ENCODE measurements at places on chromosomes 4 and X. TPM values are rescaled to one million over a fixed set of nuclear protein-coding genes. Genes with fewer than 3 reads are reported as not detected.

DNA sequence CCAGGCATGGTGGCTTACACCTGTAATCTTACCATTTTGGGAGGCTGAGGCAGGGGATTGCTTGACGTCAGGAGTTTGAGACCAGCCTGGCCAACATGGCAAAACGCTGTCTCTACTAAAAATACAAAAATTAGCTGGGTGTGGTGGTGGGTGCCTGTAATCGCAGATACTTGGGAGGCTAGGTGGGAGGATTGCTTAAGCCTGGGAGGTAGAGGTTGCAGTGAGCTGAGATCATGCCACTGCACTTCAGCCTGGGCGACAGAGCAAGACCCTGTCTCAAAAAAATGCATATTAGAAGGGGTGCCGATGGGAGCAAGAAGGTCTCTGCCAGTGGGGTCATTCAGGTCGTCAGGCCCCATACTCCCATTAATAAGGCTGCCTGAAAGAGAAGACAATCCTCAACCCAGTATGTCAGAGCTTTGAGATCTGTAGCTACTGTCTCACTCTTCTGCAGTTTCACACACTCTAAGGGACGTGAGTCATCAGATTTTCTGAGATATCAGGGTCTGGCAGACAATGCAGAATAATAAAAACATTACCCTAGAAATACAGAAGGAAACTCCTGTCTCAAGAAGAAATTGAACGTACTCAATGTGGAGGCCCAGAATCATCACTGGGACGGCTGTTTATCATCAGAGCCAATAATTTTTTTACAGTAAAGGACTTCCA is 176.7 kb upstream of the FAT1 start:
- no peak for DNase-seq

DNA sequence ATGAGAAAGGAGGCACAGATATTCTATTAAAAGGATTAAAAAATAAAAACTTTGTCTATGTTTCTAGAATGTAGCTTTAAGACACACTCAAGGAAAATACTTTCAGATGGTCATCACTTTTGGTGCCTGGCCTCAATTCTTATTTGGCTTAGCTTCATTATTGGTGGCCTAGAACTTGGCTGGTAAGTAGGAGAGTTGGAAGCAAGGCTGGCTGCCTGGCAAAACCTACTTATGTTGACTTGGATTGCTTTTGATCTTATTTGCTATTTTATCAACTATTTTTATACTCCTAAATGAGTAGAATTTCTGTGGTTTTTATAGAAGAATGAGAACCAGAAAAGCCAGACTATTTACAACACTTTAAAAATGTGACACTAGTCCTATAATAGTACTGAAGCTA is 35.3 kb upstream of the JADE3 start:
- DNase-seq, result no peak

GRCh38 chrX:101394372-101394771 is 3.6 kb downstream of the RPL36A start:
- DNase-seq, result no peak

DNA sequence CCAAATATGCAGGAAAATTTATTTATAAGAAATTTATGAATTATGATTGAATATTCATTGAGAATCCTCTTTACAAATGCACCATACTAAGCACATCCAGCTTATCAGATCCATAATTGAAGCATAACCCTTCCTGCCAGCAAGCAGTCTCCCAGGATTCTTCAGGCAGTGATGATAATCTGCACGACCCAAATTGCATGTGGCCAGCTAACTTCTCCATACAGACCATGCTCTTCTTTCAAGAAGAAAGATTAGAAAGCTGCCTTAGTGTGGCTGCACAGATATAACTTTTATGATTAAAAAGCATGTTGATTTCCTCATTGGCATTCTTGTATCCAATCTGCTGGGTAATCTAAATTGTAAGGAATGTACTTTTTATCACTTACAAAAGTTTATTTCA is 3.3 kb upstream of the CBR4 start:
- no peak for DNase-seq

DNA sequence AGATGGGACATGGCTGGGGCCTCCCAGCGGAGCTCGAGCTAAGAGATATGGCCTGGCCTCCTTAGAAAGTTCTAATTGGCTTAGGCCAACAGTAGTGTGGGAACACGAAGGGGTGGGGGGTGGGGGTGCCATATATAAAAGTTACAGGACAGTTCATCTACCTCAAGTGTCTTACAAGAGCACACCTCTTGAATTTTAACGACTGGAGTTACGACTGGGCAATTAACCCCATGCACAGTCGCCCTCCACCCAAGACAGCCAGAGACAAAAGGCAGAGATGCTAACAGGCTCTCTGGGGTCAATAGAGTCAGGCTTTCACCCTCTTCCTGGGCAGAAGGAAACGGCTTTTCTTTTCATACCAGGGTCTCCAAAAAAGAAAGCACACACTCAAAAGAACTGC is 302.2 kb downstream of the BCOR start:
- DNase-seq, result no peak

DNA sequence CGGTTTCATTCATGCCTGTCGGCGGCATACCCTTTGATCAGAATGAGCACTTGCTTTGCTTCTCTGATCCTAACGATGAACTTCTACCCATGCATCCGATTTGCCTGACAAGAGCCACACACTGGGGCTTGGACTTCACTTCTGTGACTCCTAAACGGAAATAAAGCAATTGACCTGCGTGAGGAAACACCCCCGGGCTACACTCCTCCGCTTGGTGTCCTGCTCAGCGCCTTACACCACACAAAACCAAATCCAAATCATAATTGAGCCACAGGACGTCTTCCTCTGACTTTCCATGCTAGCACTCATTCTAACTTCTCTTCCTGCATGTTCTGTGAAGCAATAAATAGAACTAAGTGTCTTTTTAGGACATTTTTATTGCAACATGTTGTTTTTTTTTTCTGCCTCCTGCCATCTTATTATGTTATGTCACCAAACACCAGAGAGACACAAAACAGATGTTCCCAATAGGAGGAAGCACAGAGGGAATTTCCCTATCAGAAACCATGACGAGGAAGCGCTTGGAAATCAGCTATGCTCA is 110.8 kb upstream of the FAM9B start:
- DNase-seq, result no peak

DNA sequence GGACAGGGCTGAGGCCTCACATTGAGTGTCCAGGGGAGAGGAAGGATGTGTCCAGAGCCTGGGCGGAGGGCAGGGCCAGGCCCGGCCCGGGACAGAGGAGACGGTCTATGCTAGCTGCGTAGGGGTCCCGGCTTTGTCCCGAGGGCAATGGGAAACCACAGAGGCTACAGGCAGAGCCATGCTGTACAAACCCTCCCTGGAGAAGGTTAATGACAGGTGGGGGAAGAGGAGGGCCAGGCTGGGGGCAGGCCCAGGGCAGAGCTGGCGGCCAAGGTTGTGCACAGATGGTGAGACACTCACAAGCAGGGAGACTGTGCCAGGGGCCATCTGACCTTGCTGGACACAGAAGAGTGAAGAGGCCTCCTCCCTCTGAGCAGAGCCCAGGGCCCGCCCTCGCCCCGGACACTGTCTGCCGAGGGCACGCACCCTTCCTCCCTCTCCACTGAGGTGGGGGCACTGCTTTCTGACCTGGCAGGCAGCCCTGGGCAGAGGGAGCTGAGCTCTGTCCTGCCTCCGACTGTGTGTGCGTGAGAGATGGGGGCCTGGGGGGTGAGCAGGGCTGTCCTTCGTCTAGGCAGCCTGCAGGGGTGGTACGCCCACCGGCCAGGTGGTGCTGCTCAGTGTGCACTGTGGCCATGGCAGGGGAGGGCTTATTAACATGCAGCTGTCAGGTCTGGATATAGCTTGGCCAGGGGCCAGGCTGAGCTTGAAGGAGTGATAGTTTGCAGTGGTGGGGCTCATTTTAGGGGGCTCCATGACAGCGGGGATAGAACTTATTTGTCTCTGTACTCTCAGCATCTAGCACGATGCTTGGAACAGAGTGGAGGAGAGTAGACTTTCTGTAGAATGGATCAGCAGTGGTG is 75.7 kb upstream of the LRPAP1 start:
- DNase-seq, result no peak

DNA sequence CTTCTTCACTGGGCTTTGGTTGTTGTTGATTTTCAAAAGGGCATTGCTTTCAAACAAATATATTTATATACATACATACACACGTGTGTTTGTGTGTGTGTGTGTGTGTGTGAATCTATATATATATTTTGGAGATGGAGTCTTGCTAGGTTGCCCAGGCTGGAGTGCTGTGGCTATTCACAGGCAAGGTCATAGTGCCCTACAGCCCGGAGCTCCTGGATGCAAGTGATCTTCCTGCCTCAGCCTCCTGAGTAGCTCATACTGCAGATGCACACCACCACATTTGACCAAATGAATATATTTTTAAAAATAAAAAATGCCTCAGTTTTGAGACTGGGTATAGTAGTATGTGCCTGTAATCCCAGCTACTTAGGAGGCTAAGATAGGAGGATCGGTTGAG is 34.4 kb downstream of the FRAS1 start:
- DNase-seq, result no peak

GRCh38 chr4:28009541-28009940 is 1148.9 kb downstream of the STIM2 start:
- DNase-seq, result no peak

Gene CPZ
- not detected for total RNA-seq
